ENCODE measurements at places on chromosomes 7 and 10. TPM values are rescaled to one million over a fixed set of nuclear protein-coding genes. Genes with fewer than 3 reads are reported as not detected.

IQUB gene
- total RNA-seq, result 2.5 TPM

FGFR2 gene
- 149 TPM for total RNA-seq

PLEKHS1 gene
- total RNA-seq, result not detected

NPS gene
- total RNA-seq, result not detected

CACNA2D1 gene
- 25.1 TPM for total RNA-seq

CRYGN gene
- total RNA-seq, result 3.2 TPM

DNA sequence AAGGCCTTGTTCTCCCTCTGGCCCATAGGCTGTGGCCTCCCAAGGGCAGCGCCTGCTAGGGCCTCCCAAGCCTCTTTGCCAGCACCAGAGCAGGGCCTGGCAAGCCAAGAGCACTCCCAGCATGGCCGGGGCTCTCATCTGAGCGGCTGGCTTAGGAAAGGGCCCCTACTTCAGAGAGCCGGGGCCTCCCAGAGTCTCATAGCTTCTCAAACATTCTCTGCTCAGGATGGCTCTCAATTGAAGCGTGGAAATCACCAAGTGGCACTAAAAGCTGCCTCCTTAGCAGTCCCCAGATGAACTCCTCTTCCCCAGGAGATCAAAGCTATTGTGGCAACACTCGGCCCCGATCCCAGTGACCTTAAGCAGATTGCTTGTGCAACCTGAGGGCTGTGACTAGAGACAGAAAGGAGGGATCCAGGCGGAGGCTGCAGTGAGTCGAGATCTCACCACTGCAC, 69.4 kb downstream of the FAM53B start:
- DNase-seq, result no peak
- no peak overlapping the region for H3K27ac ChIP-seq
- peaks cover 20% of the 10 kb centered on the region for H3K4me1 ChIP-seq
- no peaks in the 10 kb centered on the region for H3K27me3 ChIP-seq
- no peak overlapping the region for H3K4me3 ChIP-seq

DNA sequence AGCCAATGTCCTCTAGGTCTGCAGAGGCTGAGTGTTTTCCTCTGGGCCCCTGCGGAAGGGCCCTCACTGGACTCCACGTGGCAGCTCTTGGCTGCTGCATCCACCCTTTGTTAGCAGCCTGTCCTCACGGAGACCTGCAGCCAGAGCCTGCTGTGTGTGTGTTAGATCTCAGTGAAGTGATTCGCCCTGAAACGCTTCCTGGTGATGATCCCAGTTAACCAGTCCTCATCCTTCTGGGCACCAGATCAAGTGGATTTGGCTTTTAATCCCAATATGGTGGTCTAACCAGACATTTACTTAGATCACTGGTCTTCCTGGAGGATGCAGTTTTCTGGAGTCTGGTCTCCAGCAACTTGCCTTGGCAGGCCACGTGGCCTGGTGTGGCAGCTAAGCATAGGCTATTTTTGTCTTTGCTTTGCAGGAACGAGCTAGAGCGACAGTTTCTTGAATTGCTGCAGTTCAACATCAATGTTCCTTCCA, 39.5 kb upstream of the GJD4 start:
- no peak for DNase-seq
- peak overlapping the region; percentile 49 for H3K27ac ChIP-seq
- no peaks in the 10 kb centered on the region for H3K27me3 ChIP-seq
- H3K4me1 ChIP-seq, result no peaks in the 10 kb centered on the region
- no peak overlapping the region for H3K4me3 ChIP-seq

DNA sequence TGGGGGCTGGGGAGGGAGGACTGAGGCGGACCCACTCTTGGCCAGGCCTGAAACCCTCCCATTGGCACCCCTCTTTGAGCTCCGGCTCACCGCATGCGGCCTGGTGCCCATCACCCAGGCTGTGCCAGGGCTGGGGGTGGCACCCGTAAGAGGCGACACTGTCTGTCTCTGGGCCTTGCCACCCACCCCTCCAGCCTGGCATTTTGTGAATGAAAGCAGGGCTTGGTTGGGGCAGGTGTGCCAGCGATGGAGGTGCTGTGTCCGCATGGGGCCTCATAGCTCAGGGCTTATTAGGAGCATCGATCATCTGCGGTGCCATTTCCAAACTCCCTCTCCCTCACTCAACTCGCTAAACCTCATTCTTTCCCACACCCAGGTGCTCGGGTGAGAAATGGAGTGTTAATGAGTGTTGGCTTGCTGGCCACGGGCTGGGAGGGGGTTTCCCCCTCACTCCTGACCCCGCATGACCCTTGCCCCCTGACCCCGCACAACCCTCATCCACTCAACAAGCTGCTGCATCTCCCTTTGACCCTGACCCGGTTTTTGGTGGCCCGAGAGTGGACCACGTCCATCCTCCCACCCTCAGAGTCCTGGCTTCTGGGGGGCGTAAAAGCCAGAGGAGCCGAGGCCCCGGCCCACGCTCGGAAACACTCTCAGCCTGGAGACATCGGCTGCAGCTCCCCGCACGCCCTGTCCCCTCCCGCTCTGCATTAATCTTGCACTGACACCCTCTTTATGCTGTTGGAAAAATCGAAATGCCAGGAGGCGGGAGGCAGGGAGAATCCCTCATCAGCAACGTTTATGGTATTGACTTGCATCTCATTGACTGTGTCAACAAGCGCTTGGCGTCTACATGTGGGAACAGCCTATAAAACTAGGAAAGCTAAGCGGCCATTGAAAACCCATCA, 161.2 kb downstream of the DNAJB6 start:
- peak overlapping the region; percentile 92 for H3K27ac ChIP-seq
- H3K27me3 ChIP-seq, result peaks cover 28% of the 10 kb centered on the region
- no peak for DNase-seq

DNA sequence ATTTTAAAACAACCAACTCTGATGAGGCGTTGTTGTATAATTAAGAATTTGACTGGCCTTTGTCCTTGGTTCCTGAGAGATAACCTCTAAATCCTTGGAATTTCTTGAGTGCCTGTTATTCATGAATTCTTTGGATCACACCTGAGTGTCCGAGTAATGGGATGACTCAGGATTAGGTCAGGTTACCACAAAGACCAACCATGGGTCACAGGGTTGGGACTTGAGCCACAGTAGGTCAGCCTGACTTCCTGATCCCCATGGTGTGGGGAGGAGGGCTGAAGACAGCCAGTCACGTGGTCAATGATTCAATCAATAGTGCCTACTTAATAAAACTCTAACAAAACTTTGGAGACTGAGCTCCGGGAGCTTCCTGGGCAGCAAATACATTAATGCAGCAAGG, 192.5 kb downstream of the GFRA1 start:
- no peak for DNase-seq
- H3K27ac ChIP-seq, result no peak overlapping the region
- H3K4me3 ChIP-seq, result no peak overlapping the region
- H3K36me3 ChIP-seq, result no peaks in the 10 kb centered on the region
- no peaks in the 10 kb centered on the region for H3K27me3 ChIP-seq

DNA sequence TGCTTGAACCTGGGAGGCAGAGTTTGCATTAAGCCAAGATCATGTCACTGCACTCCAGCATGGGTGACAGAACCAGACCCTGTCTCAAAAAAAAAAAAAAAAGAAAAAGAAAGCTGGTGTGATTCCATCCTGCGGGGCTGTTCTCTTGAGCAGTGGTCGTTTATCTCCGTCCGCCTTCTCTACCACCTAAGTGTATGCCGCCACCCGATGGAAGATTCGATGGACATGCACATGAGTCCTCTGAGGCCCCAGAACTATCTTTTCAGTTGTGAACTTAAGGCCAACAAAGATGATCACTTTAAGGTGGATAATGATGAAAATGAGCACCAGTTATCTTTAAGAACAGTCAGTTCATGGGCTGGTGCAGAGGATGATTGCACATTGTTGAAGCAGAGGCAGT, 65.7 kb downstream of the ABRAXAS2 start:
- DNase-seq, result no peak
- H3K4me3 ChIP-seq, result no peak overlapping the region
- no peaks in the 10 kb centered on the region for H3K36me3 ChIP-seq
- H3K4me1 ChIP-seq, result peaks cover 16% of the 10 kb centered on the region
- H3K27me3 ChIP-seq, result no peaks in the 10 kb centered on the region
- H3K27ac ChIP-seq, result no peak overlapping the region

DNA sequence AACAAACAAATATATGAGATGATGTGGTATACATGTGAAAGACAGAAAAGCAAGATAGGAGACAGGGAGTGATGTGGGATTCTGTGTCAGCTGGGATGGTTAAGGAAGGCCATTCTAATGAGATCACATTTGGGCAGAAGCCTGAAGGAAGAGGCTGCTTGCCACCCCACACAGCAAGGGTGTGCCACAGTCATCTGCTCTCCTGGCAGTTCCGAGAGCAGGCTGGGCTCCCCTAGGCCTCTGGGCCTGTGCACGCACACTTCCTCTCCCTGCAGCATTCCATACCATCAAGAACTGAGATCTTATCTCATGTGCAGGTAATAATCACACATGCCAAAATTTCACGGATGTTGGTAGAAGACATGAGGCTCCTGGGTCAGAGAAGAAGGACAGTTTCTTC, 43.1 kb downstream of the SYPL1 start:
- H3K4me3 ChIP-seq, result no peak overlapping the region
- H3K27ac ChIP-seq, result no peak overlapping the region
- H3K27me3 ChIP-seq, result peaks cover 12% of the 10 kb centered on the region
- no peaks in the 10 kb centered on the region for H3K36me3 ChIP-seq

DNA sequence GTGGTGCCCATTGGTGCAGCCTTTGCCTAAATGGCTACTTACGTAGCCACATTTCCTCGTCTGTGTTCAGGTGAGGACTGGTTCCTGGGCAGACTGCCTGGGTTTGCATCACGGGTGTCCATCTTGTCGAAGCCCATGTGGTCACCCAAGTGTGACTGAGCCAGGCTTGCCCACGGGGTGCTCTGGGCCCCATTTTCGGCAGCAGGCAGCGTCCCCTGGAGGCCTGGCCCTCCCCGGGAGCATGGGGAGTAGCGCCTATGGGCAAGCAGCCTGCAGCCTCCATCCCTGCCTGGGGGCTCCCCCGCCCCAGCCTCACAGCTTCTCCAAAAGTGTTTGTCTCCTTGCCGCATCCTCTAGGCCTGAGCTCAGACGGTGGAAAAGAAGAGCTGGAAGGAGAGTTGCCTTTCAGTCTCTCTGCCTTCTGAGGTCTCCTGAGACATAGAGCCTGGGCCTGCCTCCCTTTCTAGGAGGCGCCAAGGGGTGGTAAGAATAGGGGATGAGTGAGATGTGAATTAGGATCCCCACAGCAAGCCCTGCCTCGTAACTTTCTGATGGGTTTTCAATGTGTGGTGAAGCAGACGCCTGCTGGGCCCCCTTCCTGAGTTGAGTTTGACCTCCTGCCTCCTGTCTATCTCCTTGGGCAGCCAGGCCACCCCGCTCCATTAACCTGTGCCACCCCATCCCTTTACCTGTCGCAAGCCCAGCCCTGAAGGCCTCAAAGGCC, 42.7 kb downstream of the HTRA1 start:
- no peaks in the 10 kb centered on the region for H3K36me3 ChIP-seq
- DNase-seq, result no peak
- no peak overlapping the region for H3K4me3 ChIP-seq

- H3K4me3 ChIP-seq, result no peak overlapping the region
- no peak for DNase-seq
- H3K4me1 ChIP-seq, result peaks cover 2% of the 10 kb centered on the region
- no peak overlapping the region for H3K27ac ChIP-seq
Measured at GRCh38 chr10:88530093-88530492, 53.0 kb downstream of the RNLS start.

DNA sequence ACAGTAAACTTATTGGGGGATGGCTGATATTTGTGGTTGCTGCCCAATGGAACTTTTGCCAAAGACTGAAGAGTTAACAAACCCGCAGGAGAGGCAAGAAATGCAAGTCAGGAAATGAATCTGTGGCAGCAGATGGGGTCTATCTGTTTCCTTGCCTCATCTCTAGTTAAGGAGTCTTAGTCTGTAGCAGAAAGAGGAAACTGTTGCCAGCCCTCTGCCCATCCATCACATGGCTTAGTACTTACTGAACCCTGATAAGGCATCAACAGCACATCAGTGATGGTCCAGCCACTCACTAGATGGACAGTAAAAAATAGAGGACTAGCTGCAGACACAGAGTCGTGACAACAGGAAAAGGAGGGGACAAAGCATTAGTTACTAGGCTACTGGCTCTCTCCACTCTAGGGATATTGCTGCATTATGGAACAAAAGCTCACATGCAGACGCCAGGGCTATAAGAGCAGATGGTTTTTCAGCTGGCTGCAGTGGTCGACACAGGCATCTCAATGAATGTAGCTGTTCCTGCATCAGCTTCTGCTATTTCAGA, 614.7 kb downstream of the PARD3 start:
- H3K4me1 ChIP-seq, result peaks cover 35% of the 10 kb centered on the region
- peaks cover 7% of the 10 kb centered on the region for H3K36me3 ChIP-seq
- no peaks in the 10 kb centered on the region for H3K27me3 ChIP-seq

DNA sequence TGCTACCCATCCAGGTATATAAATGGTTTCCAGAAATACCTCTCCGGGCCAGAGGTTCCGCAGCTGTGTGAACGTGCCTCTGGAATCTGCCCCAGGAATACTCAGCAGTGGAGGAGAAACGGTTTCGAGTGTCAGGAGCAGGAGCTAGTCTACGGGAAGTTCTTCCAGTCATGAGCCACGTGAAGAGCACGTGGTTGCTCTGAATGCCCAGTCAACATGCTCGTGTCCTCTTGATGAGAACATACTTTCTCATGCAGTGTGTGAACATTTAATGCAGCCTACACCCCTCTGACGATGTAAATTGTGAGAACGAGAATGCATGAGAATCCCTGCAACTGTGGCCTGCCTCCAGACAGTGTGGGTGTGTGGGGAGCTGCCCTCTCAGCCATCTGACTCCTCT, 277.0 kb upstream of the SHH start:
- DNase-seq, result no peak
- H3K27ac ChIP-seq, result no peak overlapping the region
- no peaks in the 10 kb centered on the region for H3K4me1 ChIP-seq
- no peak overlapping the region for H3K4me3 ChIP-seq
- H3K36me3 ChIP-seq, result no peaks in the 10 kb centered on the region
- H3K27me3 ChIP-seq, result peaks cover 17% of the 10 kb centered on the region

GRCh38 chr10:27439101-27439500, 65.0 kb upstream of the RAB18 start:
- H3K27ac ChIP-seq, result no peak overlapping the region
- no peaks in the 10 kb centered on the region for H3K36me3 ChIP-seq
- H3K27me3 ChIP-seq, result no peaks in the 10 kb centered on the region
- no peak overlapping the region for H3K4me3 ChIP-seq

DNA sequence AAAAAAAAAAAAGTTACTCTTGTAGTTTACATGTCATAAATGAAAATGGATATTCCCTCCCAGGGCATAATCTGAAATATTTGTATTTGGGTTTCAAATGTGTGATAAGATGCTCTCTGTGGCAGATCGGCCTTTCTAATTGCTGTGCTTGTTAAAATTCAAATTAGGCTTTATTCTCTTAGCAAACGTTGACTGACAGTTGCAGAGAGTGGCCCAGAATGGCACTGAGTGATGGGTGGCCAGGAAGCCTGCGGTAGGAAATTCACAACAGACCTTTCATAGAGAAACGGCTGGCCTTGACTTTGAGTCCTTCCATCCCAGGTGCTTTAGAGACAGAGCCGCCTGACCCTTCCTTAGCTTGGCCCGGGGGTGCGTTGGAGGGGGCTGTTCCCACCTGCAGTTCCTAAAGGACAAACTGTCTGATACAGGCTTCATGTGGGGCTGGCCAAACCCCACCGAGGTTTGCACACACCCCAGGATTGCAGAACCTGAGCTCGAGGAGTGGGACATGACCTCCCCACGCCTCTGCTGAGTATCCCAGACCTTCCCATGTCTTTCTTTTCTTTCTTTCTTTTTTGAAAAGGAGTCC, 152.7 kb downstream of the CUX1 start:
- H3K27me3 ChIP-seq, result no peaks in the 10 kb centered on the region
- H3K36me3 ChIP-seq, result peaks cover 4% of the 10 kb centered on the region
- no peak for DNase-seq
- H3K4me1 ChIP-seq, result no peaks in the 10 kb centered on the region
- H3K27ac ChIP-seq, result no peak overlapping the region

- H3K27me3 ChIP-seq, result no peaks in the 10 kb centered on the region
- H3K4me3 ChIP-seq, result no peak overlapping the region
- no peaks in the 10 kb centered on the region for H3K4me1 ChIP-seq
- peaks cover 10% of the 10 kb centered on the region for H3K36me3 ChIP-seq
Measured at GRCh38 chr10:42149027-42149700, 489.2 kb downstream of the ZNF33B start.

Data from progenitor cell of endocrine pancreas (in vitro differentiated cells).